Chondrocyte (in vitro differentiated cells): ENCODE measurements at places on chromosomes 16 and 17. TPM values are rescaled to one million over a fixed set of nuclear protein-coding genes. Genes with fewer than 3 reads are reported as not detected.

NPIPB8 gene
- total RNA-seq: 0.49 to 1.4 TPM in 2 of 3 replicates, not detected in the other

DNA sequence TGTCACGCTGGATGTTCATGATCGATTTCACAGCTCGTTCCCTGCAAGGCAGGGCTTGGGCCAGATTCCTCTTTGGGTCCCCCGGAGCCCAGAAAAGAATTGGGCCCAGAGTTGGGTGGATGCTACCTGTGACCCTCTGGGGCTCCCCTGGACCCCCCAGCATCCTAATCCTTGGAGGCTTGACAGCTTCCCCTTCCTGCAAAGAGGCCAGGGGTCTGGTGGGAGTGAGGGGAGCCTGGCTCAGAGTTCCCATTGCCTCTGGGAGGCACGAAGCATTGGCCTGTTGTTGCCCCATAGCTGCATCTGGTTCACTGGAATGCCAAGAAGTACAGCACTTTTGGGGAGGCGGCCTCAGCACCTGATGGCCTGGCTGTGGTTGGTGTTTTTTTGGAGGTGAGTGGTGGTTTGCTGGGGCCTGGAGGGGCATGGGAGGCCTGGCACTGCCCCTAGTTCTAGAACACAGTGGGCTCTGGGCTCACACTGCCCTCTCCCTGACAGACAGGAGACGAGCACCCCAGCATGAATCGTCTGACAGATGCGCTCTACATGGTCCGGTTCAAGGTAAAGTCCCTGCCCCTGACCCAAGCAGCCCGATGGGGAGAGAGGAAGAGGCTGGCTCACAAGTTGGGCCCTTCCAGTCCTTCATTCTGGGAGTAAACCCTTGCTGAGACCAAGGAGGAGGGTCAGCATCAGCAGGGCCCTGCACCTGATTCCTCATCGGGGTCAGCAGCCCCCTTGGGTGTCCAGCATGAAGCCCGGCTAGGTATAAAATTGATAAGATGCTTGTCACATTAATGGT lies 7.2 kb downstream of the CA7 start:
- H3K4me1 ChIP-seq: no peaks in the 10 kb centered on the region
- no peaks in the 10 kb centered on the region for H3K36me3 ChIP-seq
- H3K4me3 ChIP-seq: no peak overlapping the region
- H3K27me3 ChIP-seq: peaks cover 4% of the 10 kb centered on the region
- H3K27ac ChIP-seq: no peak overlapping the region
- DNase-seq: peak; percentile 53

PSME3 gene
- 99.7 to 117 TPM (median 111 TPM) in 3 replicates for total RNA-seq

DNA sequence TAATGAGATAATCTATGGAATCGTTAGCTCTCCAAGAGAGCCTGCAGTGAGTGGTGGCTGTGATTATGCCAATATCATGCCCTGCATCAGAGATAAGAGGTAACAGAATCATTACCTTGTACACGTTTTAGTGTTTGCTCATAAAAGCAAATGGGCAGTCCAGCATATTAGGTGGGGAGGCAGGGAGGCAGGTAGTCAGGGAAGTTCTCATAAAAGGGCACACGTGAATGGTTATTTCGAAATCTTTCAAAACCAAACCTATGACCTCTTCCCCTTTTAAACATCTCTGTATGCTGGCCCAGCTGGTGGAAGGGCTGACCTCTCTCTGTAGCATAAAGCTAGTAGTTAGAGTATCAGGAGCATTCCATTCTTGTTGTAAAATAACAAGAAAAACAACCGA lies 51.7 kb downstream of the VAT1L start:
- peaks cover 5% of the 10 kb centered on the region for H3K27me3 ChIP-seq
- H3K27ac ChIP-seq: no peak overlapping the region
- no peak for DNase-seq
- H3K4me1 ChIP-seq: no peaks in the 10 kb centered on the region
- no peaks in the 10 kb centered on the region for H3K36me3 ChIP-seq

DNA sequence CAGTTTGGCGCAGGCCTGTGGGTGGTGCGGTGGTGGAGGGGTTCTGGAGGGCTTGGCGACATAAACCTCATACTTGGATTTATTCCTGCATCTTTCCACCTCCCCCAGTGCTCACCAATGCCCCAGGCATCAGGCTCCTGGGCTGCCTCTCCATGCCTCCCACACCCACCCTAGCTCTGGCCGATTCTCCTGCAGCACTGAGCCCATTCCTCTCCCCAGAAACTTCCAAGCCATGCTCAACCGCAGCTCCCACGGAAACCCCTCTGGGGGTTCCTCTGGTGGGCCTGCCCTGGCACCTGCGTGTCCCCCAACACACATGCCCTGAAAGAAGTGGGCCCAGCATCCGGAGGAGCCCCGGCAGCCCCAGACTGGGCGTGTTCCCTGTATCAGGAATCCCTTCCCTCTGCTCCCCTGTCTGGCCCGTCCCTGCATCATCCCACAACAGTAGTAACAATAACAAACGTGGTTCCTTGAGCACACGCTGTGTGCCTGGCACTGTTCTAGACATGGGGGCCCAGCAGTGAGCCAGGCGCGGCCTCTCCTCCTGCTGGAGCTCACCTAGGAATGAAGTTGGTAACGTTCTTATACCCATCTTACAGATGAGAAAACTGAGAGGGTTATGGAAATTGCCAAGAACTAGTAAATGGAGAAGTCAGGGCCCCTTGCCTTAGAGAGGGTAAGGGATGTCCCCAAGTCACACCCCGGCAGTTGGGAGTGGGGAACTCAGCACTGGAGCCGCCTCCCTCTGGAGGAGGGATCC lies 2.3 kb downstream of the PRSS21 start:
- H3K36me3 ChIP-seq: no peaks in the 10 kb centered on the region
- no peak overlapping the region for H3K4me3 ChIP-seq
- H3K4me1 ChIP-seq: no peaks in the 10 kb centered on the region
- peaks cover 24% of the 10 kb centered on the region for H3K27me3 ChIP-seq
- DNase-seq: peak; percentile 60

- H3K36me3 ChIP-seq: no peaks in the 10 kb centered on the region
- no peak for DNase-seq
- peak within 1 kb of the TSS; percentile 40 for H3K4me3 ChIP-seq
- H3K27me3 ChIP-seq: peaks cover 47% of the 10 kb centered on the region
- peaks cover 3% of the 10 kb centered on the region for H3K4me1 ChIP-seq
- no peak within 1 kb of the TSS for H3K27ac ChIP-seq
These were observed at the start of gene TLCD3B for GRCh38 chr16:30030841-30031413. Gene TLCD3B (minus strand): TSS chr16:30031271. CDS start chr16:30030527, 744 bp downstream.

MRPL38 gene
- total RNA-seq: 47.4 to 53.3 TPM (median 49.8 TPM) in 3 replicates
